Tibial artery (tissue), 4 donors: ENCODE measurements at places on chromosomes 11 and 22.

GRCh38 chr11:2730272-2731129, 30.7 kb upstream of the KCNQ1OT1 start:
- DNase-seq: no peak

- DNase-seq: no peak
Observed at GRCh38 chr11:81869351-81870065, 864.2 kb downstream of the FAM181B start.

GRCh38 chr11:114031246-114031966, 28.1 kb upstream of the ZBTB16 start:
- no peak for DNase-seq

- DNase-seq: no peak
Observed at GRCh38 chr11:118295815-118296454, 8.6 kb upstream of the CD3E start.

- no peak for DNase-seq
Observed at GRCh38 chr11:27874998-27875830, 175.0 kb upstream of the BDNF start.

DNA sequence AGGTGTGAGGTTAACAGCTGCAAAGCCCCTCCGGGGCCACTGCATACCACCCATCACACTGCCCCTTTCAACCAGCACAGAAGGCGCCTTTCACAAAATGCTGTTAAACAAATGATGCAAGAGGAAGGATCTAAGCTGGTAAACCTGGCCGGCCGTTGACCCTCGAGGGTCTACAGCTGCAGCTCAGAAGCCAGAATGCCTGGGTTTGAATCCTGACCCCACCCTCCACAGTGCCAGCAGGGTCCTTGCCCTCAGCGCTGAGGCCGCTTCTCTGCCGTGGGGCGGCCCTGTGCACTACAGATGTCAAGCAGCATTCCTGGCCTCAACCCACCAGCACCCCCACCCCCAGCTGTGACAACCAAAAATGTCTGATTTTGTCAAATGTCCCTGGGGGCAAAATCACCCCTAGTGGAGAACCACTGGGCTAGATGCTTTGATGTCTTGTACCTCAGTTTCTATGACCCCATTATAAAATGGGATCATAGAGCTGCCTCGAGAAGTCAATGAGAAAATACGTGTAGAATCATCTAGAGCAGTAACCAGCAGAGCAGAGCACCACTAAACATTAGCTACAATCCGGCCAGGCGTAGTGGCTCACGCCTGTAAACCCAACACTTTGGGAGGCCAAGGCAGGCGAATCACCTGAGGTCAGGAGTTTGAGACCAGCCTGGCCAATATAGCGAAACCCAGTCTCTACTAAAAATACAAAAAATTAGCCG, 77.9 kb downstream of the CELSR1 start:
- no peak for DNase-seq

DNA sequence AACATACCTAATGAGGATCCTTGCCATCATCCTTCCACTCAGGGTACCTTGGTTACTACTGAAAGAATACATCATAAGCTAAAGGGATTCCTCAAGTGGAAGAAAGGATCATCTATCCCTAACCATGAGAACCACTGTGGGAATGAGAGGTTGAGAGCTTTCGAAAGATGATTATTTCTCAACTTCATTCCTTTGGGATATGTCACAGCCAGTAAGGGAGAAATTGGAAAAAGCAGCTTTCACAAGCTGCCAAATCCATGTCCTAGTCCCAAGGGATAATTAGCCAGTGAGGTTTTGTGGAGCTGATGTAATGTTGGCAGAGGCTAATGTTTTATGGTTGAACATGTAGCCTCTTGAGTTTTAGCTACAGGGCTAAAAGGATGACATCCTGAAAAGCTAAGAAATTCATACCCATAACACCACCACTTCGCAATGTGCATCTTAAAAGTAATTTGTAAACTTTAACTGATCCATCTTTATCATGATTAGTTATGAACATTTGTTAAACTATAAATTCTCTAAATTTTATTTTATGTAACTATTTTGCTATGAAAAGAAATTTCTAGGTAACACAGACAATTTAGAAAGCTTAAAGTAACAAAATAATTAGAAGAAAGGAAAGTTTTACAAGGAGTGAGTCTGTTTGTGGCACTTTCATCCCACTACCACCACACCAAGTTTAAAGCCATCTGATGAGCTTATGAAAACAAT, 123.9 kb downstream of the MRTFA start:
- DNase-seq: peak; percentile 48

GRCh38 chr11:79352349-79352703, 88.5 kb downstream of the TENM4 start:
- DNase-seq: no peak

DNA sequence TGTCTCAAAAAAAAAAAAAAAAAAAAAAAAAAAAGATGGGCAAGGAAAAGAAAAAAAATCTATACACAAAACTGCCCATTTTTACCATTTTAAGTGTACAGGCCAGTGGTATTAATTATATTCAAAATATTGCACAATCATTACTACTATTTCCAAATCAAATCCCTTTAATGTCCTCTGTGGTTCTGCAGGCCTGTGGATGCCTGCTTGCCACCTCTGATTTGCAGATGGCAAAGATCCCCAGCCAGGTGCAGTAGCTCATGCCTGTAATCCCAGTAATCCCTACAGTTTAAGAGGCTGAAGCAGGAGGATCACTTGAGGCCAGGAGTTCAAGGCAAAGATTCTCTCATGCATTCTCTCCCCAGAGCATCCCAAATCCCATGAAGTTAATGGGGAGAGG, 20.2 kb downstream of the RFPL1 start:
- no peak for DNase-seq

- peak; percentile 66 for DNase-seq
Observed at GRCh38 chr11:101034076-101034475, 95.5 kb downstream of the PGR start.

GRCh38 chr22:49999946-50000586, 12.5 kb downstream of the IL17REL start:
- DNase-seq: peak; percentile 63

DNA sequence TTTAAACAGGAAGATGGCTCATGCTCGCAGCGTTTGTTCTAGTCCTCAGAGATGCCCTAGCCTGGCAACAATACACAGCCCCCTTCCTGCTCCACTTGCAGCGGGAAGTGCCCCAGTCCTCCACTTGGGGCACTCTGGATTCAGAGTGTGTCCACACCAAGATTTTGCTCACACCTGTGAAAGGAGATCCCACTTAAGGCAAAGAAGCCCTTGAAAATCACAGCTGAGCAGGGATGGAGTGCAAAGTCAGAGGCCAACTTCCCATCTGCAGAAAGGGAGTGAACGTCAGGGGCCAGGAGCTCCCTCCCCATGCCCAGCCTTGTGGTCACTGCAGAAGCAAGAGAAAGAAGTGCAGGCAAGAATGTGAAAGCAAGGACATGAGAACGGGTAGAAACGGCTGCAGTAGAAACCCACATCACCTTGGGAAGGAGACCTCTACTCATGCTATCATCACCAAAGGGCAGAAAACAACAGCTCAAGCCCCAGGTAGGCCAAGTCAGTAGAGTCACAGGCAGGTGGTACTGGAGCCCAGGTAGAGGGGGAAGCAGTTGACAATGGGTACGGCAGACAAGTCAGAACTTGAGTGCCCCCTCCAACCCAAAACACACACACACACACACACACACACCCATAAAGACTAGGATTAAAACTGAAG, 157.4 kb downstream of the BUD13 start:
- no peak for DNase-seq

DNA sequence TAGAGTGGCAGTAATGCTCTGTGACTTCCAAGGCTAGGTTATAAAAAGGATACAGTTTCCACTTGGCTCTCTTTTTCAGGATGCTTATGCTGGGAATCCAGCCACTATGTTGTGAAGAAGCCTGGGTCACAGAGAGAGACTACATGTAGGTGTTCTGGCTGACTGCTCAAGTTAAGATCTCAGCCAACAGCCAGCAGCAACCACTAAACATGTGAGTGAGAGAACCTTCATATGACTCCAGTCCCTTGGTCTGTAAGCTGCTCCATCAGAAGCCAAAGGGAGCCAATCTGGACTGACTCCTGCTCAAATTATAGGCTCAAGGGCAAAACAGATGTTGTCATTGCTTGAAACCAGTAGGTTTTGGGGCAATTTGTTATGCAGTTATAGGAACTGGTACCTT, 162.7 kb downstream of the MAML2 start:
- DNase-seq: no peak

DNA sequence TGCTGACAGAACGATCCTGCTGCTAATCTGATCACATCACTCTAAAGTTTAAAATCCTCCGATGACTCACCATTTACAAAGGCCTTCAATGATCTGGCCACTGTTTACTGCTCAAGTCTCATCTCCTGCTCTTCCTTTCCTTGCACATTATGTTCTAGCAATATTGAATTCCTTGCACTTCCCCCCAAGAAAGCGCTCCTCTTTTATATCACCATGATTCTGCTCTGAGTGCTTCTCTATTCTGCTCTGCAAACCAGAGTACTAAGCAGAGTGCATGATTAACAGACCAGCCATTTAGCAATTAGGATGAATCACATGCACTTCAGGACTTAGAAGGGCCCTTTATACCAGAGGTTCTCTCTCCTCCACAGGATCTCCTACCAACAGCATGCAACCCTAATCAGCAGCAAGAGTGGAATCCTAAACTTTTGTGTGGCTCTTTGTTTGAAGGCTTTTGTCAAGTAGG, 1122.8 kb upstream of the CCDC90B start:
- DNase-seq: no peak

- no peak for DNase-seq
Observed at GRCh38 chr11:69746140-69746539, 29.0 kb downstream of the FGF4 start.

GRCh38 chr11:127791844-127792243, 791.3 kb upstream of the KIRREL3 start:
- DNase-seq: no peak

- DNase-seq: no peak
Observed at GRCh38 chr11:13661074-13661623, 7.3 kb upstream of the FAR1 start.

DNA sequence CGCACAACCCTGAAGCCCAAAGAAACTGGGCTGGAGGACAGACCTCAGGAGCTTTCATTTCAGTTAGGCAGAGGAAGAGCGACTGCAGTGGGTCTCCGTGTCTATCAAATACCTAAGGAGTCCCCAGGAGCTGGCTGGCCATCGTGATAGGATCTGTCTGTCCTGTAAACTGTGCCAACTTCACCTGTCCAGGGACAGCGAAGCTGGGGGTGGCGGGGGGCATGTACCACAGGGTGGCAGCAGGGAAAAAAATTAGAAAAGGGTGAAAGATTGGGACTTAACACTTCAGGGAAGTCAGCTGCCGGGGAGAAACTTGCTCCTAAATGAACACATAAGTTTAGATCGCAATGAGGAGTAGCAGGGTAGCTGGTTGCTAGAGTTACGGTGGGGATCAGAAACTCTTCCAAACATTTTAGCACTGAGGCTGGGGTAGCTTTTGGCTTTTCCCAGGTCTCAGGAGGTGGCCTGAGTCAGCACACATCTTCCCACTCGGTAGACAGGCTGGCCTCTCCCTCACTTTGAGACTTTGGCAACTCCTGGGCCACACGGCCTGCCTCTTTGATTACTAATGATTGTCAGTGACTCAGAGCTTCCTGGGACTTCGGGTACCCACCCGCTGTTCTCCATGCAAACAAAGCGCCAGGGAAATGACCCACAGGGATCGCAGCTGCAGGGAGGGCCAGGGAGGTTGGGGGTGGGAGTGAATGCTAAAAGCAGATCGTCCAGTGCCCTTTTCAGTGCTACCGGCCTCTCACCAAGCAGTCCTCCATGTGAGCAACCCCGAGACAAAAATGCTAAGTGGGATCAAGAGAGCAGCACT, 2.9 kb upstream of the MTFP1 start:
- DNase-seq: peak; percentile 89

DNA sequence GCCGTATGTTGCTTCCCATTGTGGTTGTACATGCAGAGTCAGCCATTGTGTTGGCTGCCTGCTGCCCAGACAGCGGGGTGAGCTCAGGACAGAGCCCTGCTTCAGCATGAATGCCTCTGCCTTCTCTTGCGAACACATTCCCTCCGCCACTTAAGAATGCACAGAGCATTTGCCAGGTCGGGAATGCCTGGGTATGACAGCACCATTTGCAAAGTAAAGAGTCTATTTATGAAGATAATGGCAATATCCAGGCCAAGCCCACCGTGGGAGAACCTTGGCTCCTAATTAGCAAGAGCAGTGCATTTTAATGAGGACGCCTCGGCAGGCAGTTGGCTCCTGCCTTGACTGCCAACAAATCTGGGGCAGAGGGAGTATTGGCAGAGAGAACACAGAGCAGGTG, 62.5 kb upstream of the SORL1 start:
- DNase-seq: no peak

DNA sequence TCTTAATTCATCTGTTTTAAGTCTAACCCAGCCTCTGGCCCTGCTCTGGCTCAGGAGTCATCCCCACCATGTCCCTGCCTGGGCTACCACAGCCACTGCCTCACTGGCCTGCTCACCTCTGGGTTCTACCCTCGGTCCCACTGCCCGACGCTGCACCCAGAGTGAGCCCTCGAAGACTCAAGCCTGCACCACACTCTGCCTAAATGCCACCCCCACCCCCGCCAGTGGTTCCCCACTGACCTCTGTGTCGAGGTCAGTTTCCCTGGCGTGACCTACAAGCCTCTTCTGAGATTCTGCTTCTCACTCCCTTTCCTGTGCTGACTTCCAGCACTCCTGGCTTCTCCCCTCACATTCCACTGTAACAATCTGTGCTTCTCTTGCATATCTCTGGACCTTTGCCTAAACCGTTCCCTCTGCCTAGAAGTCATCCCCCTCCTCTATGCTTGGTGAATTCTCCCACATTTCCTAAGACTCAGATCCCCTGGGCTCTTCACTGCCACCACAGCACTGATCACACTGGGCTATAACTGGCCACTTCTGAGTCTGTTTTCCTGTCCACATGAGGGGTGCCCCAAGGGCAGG, 12.5 kb upstream of the PDE2A start:
- DNase-seq: no peak

DNA sequence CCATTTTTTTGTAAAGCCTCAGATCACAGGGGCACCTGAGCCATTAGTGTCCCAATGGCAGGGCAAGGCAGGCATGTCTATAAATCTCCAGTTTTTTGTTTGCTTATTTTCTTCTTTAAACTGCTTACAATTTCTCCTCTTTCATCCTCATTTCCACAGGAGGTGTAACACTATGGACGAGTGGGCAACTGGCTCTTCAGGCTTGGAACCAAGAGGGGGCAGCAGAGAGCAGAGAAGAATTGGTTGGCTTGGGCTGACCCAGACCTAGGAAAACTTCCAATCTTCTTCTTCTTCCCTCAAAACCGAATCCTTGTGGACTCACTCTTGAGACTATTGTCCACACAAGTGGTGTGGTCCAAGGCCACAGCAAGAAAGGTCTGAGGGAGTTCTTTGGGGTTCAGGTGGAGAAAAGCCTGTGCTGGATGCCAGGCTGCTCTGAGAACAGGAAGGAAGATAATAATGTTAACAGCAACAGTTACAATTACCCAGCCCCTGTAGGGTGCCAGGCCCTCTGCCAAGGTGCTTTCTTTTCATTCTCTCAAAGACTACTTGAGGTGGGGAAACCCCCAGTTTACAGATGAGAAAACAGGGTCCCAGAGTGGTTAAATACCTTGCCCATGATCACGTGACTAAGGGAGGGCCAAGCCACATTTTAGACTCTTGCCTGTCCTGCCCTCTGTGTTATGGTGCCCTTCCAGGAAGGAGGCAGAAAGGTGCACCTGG, 70.7 kb upstream of the E2F8 start:
- peak; percentile 75 for DNase-seq

- no peak for DNase-seq
Observed at GRCh38 chr11:58059007-58059350, 28.2 kb downstream of the OR6Q1 start.

- no peak for DNase-seq
Observed at GRCh38 chr22:44686873-44687600, 15.0 kb upstream of the PRR5 start.

- DNase-seq: no peak
Observed at GRCh38 chr11:45897556-45897955, 9.5 kb downstream of the FREY1 start.

GRCh38 chr11:24708616-24709015, 211.8 kb downstream of the LUZP2 start:
- no peak for DNase-seq
